Islet precursor cell (in vitro differentiated cells): ENCODE measurements at places on chromosomes 2 and 18.

- no peak for DNase-seq
Measured at GRCh38 chr2:106931717-106932335, 45.9 kb upstream of the ST6GAL2 start.

DNA sequence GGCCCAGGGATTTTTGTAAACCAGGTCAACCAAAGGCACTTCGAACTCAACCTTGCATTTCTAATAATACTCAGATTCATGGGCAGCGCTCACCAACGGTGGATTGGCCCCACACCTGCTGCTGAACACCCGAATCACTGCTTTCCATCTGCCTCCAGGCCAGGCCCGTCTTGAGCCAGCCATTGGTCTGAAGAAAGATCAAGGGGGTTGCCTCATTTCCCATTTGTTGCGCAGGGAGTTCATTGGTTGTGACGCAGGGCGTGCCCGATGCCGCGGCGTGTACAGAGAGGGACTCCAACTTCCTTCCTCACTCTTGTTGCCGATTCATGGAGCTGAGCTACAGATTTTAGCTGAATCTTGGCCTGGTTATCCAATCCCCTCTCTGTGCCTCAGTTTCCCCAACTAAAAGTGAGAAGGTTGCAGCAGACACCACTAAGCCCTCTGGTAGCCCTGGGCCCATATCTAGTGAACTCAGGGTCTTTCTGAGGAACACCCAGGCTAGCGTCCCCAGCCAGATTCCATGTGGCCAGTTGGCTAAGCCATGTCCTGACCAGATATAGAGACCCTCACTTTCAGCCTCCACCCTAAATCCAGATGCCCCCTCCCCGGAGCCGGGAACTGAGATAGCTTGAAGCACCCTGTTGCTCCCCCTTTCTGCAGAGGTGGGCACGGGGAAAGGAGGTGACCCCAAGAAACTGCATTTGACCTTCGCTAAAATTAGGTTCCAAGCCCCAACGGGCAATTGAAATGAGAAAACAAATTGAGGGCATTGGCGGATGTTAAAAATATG is 60.9 kb upstream of the HPCAL1 start:
- peak; percentile 28 for DNase-seq

DNA sequence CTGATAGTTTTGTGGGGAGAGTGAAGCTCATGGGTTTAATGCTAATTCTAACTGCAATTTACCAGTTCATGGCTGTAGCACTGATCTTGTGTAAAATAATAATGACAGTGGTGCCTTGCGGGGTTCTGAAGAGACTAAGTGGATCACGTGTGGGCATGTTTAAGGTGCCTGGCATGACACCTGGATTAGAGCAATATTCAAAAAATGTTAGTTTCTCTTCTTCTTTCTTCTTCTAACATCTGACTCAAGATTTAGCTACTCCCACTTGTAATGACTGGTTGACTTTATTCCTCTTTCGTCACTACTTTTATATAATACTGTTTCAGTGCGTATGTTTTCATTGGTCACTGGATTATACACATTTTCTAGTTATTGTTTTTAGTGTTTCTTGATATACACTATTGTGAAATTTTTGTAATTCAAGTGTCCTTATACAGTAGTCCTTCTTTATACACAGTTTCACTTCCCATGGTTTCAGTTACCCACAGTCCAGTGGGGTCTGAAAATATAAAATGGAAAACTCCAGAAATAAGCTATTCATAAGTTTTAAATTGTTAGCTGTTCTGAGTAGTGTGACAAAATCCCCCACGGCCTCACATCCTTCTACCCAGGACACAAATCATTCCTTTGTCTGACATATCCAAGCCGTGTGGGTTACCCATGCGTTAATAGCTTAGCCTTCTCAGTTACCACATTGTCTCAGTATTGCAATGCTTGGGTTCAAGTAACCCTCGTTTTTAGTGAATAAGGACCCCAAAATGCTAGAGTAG is 662.2 kb upstream of the CNTNAP5 start:
- no peak for DNase-seq

DNA sequence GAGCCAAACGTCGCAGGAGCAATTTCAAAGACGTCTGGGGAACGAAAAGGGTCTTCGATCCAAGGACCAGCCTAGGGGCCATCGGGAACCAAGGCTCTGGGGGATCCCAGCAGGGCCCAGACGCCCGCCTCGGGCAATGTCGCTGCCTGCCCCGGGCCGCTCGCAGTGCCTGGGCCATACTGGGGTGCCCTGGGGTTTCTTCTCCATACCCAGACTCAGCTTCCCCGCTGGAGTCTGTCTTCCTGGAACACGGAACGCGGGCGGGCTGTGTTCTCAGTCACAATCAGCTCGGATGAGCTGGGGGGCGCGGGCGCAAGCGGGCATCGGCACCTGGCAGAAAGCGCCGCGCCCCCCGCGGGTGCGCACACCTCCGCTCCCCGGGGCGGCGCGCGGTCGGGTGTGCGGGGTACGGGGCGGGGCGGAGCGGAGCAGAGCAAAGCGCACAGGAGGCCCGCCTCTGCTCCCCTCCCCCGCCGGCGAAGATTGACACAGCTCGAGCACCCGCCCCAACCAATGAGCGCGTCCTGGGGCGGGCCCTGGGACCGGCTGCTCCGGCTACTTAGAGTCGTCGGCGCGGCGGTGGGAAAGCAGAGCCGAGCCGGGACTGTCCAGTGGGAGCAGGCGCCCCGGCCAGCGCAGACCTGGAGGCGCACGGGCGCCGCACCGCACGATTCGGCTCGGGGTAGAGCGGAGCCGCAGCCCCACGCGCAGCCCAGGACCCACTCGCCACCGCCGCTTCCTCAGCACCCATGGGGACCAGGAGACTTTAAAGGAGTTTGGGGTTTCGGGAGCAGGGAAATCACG is at the start of gene LRATD1:
LRATD1 (plus strand) TSS at position 585 of the 804 bp plus-strand sequence. CDS start 1,263 bp downstream, outside the sequence.
- peak; percentile 96 for DNase-seq

GRCh38 chr2:224442071-224442967 is 40.4 kb upstream of the FAM124B start:
- DNase-seq = no peak

GRCh38 chr2:233919938-233920337 is 2.8 kb downstream of the TRPM8 start:
- no peak for DNase-seq

- DNase-seq = no peak
Measured at GRCh38 chr2:110113961-110114591, 1.5 kb downstream of the MALL start.

- DNase-seq = no peak
Measured at GRCh38 chr2:168738062-168738461, 64.4 kb upstream of the NOSTRIN start.

GRCh38 chr2:45138904-45139303 is 129.7 kb upstream of the SIX2 start:
- DNase-seq = no peak

DNA sequence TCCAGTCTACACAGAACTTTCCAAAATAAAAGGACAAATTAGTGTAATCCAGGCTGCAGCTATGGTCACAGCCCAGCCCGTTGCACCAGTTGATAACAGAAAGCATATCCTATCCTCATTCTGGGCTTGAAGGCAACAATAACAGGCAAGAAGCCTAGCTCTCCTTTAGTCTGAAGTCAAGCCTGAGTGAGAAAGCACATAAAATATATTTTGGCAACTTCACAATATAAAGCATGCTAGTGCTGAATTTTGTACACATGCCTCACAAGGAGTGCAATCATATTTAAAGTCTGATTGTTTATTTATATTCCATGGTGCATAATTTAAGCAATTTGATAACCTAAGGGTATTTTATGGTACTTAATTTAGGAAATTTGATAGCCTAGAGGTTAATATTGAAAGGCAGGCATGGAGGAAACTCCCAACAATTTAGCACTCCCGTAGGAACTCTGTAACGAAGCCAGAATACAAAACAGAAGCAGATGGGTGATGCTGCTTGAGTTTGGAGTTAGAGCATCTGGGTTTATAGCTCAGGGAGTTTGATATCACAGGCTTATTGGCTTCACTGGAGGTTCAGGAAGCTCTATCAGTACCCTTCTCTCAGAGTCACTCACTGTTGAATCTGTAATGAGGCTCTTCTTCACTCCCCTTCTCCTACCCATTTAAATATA is 1199.1 kb upstream of the GYPC start:
- no peak for DNase-seq

DNA sequence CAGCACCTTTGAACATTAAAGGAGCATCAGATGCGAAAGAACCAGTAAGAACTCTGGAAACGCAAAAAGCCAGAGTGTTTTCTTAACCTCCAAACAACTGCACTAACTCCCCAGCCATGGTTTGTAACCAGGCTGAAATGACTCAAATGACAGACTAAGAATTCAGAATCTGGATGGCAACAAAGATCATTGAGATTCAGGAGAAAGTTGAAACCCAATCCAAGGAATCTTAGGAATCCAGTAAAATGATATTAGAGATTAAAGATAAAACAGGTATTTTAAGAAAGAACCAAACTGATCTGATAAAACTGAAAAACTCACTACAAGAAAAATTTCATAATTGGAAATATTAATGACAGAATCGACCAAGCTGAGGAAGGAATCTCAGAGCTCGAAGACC is 116.7 kb downstream of the PTRHD1 start:
- DNase-seq = no peak

- no peak for DNase-seq
Measured at GRCh38 chr2:23083966-23084365, 301.0 kb upstream of the KLHL29 start.

- DNase-seq = no peak
Measured at GRCh38 chr2:26175466-26176278, 2.8 kb downstream of the GAREM2 start.

DNA sequence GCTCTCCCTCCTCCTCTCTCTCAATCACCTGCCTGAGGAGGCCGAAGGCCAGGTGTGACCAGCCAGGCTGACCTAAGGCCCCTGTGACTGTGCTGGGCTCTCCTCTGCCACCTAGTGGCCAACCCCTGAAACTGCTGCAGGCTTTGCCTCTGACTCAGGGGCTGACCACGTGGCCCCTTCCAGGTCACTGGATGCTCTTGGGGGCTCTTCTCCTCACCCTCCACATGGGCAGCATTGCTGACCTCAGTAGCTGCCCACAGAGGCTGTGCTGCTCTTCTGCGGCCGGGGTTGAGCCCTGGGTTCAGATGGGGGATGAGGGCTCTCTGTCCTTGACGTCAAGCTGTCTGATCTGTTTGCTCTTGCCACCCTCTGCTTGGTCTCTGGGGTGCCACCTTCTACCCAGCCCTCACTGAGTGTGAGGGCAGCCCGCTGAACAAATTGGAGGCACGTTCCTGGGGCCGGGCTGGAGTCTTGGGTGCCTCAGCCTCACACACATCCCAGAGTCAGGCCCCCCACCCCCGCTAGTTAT is 122.7 kb downstream of the TWIST2 start:
- DNase-seq = peak; percentile 88

GRCh38 chr18:48475635-48476549 is 62.9 kb upstream of the CTIF start:
- DNase-seq = peak; percentile 89

GRCh38 chr2:79393806-79394484 is 118.9 kb upstream of the CTNNA2 start:
- DNase-seq = peak; percentile 98

DNA sequence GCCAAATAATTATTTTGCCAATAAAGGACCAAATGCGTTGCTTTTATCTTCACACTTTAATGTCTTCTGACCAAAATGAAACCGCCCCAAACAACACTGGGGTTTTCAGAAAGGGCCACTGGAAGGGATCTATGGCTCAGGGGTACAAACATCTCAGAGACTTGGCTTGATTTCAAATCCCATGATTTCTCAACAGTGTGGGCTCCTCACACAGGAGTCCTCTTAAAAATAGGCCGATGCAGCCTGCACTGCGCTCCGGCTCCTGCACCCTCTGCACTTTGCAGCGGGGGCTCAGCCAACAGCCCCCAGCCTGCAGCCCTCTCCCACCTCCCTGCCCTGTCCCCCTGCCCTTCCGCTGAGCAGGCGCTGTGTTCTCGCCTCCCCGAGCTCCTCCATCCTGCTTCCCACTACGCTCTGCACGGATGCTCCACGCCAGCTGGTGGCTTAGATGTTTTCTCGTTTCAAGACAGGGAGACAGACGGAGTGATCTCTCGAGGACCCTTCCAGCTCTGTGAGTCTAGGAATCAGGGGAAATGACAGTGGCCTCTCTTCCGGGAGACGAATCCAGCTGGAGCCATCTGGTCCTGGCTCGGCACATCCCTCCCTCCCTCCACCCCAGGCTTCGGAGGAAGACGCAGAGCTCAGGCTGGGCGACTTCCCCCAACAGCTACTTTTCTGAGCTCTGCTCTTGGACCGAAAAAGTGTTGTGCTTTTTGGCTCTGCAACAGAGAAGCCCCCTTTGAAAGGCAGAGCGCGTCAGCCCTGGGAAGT is 71.4 kb downstream of the KCNF1 start:
- DNase-seq = no peak

DNA sequence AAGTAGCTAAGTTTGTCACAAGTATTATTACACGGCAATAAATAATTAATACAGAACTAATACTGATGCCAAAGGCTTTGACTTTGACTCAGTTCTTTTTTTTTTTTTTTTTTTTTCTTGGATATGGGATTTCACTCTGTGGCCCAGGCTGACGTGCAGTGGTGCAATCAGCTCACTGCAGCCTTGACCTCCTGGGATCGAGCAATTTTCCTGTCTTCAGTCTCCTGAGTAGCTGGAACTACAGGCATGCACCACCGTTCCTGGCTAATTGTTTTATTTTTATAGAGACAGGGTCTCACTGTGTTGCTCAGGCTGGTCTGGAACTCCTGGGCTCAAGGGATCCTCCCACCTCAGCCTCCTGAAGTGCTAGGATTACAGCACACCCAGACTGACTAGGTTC is 284.5 kb downstream of the SS18 start:
- DNase-seq = no peak
